Urinary bladder (tissue), 4 donors: ENCODE measurements at places on chromosomes 7 and 10. TPM values are rescaled to one million over a fixed set of nuclear protein-coding genes. Genes with fewer than 3 reads are reported as not detected.

The GIMAP1 gene
- 8.0 TPM for polyA plus RNA-seq

The ANKRD22 gene
- polyA plus RNA-seq, result 3.4 TPM

The HOXA6 gene
- polyA plus RNA-seq, result 4.4 TPM

The GAD2 gene
- not detected for polyA plus RNA-seq

The KCND2 gene
- 0.20 TPM for polyA plus RNA-seq

The IDI2 gene
- not detected for polyA plus RNA-seq

The CYP2W1 gene
- 0.22 TPM for polyA plus RNA-seq

DNA sequence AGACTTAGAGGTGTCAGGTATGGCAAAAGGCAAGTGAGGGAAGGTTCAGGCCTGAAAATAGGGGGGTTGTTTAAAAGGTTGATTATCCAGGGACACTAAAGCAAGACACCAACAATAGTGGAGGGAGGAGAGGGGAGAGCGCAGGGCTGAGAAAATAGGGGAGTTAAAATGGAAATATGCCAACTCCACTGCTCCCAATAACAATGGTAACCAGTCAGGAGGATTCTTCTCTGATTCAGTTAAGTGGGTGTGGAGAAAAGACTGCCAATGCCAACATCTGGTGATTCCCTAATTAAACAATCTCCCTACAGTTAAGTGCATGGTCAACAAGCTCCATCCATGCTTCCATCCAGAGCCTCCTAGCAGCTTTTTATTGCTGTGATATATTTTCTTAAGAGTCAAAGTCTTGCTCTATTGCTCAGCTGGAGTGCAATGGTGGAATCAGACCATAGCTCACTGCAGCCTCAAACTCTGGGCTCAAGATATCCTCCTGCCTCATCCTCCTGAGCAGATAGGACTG is 183.3 kb downstream of the JAZF1 start:
- DNase-seq, result no peak

DNA sequence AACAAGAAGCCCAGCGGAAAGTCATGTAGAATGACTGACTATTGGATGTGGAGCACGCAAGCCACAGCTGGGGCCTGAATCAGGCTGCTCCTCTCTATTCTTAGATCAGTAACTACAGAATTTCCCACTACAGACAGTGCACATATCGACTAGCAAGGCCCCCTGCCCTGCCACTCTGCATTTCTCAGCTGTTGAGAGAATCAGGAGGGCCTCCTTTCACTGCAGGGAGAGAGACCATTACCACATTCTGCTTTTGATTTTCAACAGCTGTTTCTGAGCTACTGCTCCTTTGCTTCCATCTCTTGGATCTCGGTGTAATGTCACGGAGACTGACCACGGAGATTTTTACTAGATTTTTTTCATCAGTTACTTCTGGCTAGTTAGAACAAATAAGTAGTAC is 73.8 kb downstream of the PON1 start:
- no peak for DNase-seq

- no peak for DNase-seq
Measured at GRCh38 chr7:38368191-38368605, 94.8 kb upstream of the TARP start.

GRCh38 chr10:77944519-77944918 is 18.0 kb upstream of the DLG5 start:
- DNase-seq, result no peak

DNA sequence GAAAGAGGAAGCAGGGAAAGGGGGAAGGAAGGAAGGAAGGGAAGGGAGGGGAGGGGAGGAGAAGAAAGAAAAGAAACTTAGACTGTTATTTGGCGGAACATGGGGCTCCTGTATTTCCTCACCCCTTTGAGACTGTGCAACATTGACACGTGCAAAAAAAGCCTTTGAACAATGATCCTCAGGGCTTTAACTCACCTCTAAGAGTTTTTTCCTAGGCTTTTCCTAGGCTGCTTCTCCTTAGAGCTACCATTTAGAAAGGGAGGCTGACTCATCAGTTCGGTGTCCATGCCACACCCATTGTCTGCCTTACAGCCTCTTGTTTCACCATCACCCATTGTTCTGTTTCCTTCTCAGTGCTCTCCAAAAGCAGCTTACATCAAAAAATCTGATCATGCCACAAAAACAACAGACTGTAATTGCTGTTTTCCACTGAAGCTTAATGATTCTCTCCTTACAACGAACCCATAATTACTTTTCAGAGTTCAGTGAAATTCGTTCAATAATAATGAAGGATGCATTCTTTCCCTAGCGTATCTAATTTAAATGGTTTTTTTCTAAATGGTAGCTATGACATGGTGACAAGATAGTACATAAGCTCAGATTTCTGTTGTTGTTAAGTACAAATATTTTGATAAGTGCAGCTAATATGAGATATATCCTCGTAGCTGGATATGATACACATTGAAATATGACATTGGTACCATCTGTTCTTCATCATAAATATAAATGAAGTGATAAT is 90.8 kb downstream of the PRLHR start:
- DNase-seq, result no peak

GRCh38 chr10:34730726-34731125 is 84.4 kb downstream of the PARD3 start:
- no peak for DNase-seq

GRCh38 chr10:5611899-5612680 is 54.3 kb downstream of the ASB13 start:
- no peak for DNase-seq

DNA sequence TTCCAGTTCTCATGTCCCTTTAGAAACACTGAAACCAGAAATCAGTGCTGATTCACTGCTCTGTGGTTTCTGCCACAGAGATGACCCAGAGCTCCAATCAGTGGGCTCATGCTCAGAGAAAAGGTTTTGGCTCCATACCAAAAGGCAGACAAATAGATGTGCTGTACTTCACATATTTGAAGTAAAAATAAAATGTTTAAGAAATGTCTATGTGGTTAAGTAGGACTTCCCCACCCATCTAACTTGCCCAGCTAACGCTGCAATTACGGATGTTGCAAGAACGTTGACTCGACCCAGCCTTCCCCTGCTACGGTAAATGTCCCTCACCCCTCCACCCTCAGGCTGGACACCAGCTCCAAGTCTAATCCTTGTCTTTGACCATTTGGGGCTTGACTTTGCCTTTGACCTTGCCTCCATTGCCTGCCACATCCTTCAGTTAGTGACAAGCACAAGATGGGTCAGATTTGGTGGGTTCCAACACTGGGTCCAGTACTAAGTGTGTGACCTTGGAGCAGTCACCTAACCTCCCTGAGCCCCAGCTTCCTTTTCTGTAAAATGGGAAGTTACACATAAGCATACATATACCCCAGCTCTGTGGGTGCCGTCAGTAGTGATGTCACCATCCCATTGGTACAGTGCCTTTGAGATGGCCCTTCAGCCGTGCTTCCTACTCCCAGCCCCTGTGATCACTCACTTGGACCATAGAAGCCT is 95.8 kb downstream of the CHST15 start:
- no peak for DNase-seq

DNA sequence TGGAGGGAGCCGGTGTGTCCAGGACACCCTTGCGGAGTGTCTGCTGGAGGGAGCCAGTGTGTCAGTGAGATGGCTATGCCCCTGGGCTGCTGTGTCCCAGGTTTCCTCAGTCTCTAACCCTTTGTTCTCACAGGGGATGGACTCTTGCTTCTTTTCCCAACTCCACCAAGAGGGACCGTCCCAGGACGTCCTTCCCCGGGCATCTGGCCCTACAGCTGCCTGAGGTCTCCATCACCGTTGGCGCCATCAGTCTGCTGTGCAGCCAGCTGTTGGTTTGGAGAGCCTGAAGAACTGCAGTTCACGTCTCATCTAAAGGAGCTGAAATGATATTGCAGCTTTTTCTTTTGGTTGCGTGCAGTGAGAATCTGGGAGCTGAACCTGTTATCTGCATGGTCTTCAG is 136.2 kb downstream of the VIPR2 start:
- no peak for DNase-seq
